ENCODE measurements at places on chromosomes 7 and 10.

GRCh38 chr10:7832060-7832459, 13.8 kb downstream of the TAF3 start:
- no peak for DNase-seq

DNA sequence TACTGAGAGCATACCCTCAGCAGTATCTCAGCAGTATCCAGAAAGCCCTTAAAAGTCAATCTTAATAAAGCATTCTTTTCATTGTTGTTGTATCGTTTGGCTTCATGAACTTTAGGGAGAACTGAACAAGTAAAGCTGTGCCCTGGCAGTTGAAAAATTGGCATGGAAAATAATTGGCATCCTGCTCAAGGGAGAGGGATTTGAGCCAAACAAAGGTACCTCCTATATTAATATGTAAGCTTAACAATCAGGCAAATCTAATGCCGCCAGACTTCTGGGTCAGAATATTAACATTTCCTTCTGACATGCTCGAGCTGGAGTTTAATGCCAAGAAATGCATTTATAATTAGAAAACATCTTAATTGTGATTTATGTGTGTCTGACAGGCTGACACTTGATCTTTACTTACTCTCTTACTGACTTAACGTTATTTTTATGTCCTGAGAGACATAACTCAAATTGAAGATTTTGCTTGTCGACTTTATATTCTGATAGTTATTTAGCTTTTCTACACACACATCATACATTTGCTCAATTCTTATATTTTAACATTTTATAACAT, 42.1 kb upstream of the PCDH15 start:
- peak; percentile 14 for DNase-seq

GRCh38 chr10:30155401-30155800, 96.0 kb upstream of the JCAD start:
- no peak for DNase-seq

DNA sequence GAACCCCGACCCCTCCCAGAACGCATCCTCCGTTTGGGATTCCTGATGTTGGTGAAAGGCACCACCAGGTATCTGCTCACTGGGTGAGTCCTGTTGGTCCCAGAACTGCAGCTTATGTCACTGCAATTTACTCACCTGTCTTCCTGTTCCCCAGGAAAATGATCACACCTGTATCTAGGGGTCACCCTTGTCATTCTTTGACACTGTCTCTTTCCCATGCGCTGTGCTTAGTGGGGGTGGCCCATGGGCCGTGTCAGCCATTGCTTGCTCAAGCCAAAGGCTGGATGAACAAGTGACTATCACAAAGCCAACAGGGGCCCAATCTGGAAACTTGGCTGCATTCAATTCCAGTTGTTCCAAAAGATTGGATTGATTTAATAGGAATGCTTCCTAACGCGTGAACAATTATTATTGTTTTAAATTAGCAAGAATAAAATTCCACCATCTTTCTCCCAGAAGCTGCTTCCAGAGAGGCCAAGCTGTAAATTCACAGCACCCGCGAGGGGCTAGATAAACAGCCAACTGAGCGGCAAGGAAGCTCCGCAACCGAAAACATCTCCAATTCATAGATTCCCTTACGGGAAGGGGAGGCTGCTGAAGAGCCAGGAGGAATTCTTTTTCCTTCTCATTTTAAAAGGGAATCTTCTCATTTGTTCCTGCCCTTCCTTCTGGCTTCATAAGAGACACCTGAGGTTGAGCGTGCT, 134.8 kb upstream of the ZMIZ1 start:
- no peak for DNase-seq

GRCh38 chr10:104867966-104868598, 227.0 kb downstream of the SORCS3 start:
- no peak for DNase-seq

GRCh38 chr10:68296843-68297663, 34.8 kb upstream of the HNRNPH3 start:
- no peak for DNase-seq

DNA sequence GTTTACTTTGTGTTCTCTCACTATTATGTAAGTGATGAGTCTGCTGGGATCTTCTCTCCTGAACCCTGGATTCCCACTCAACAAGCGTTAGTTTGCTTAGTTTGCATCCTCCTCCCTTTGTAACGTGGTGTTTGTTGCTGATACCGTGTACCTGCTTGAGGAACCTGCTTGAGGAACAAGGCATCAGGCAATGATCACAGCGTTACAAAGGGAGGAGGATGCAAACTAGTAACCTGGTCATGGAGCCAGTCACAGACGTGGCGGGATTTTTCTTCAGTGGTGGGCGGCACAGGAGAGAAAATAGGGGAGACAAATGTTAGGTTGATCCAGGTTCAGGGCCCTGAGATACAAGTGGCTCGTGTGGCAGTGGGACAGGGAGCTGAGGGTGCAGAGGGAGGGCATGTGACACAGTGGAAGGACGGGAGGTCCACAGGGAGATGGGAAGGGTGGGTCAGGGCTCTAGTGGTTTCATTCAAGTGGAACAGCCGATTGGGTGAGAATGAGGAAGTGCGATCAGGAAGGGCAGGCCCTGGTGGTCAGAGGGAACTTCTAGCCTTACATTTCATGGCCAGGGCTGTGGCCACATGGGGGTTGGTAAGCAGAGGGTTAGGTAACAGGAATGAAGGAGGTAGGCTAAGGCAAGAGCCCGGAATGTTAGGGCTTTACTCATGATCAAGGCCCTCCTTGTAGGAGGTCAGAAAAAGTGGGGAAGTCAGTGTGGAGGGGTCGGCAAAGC, 38.0 kb downstream of the SNX10 start:
- DNase-seq = no peak

- no peak for DNase-seq
Measured at GRCh38 chr7:142883571-142884285, 1.8 kb downstream of the TRPV6 start.

DNA sequence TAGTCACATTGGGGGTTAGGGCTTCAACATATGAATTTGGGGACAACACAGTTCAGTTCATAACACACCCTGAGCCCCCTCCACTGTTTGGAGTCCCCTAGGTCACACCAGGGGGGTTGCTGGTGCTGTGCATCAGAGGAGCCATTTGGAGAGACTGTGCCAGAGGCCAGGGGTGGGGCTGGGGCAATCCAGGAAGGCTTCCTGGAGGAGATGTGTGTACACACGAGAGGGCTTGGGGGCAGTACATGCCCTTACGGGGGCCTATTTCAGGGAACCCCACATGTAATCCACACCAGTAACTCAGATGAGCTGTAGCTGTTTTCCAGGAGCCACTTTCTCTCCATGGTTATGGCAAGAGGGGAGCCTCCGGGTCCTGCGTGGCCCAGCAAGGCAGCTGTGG, 151.7 kb downstream of the GRK5 start:
- no peak for DNase-seq

- DNase-seq = no peak
Measured at GRCh38 chr10:12892924-12893323, 108.6 kb downstream of the CCDC3 start.

DNA sequence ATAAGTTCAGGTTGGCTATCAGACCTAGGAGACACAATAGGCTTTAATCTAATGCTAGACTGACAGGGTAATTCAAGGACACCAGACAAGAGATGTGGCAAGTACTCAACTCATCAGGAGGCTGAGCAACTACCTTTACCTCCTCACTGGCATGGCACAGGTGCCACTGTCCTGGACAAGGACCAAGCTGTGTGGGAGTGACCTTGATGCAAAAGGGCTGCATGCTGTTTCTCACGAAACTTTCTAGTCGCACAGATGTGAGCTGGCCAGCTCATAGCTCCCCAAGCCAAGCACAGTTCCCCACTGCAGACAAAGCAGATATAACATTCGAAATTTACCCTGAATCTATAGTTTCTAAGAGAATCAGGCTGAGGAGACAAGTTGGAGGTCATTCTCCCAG, 207.6 kb upstream of the GHITM start:
- no peak for DNase-seq

DNA sequence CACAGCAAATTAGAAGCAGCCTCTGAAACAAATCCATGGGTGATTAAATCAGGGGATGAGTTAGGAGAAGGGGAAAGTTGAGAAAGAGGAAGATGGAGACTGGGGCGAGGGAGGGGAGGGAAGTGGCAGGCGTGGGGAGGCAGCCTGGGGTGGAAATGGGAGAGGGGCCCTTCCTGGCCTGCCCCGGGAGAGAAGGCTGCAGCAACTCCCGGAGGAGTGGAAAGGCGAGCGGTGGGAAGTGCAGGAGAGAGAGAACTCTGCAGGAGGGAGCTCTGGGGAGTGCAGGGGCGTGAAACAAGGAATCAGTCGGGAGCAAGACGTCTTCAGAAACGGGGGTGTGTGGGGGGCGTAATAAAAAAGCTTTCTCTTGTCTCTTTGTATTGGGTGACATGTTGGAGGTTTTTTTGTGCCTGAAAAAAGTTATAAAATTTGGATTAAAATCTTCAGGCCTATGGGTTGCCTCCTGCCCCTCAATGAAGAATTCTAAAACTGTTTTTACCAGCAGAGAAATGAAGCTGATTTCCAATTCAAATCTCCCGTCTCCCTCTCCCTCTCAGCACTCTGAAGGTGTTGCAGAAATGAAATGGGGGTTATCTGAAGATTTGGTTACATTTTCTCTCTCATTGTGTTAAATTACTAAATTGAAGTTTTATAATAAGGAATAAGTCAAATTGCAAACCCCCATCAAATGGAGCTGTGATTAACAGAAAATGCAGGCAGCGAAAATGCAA, 4.7 kb upstream of the UNCX start:
- no peak for DNase-seq

- no peak for DNase-seq
Measured at GRCh38 chr7:66348959-66349358, 143.8 kb downstream of the TPST1 start.

- DNase-seq = no peak
Measured at GRCh38 chr7:10875080-10875479, 98.6 kb upstream of the PHF14 start.

- DNase-seq = no peak
Measured at GRCh38 chr7:113801751-113802150, 117.1 kb downstream of the PPP1R3A start.

DNA sequence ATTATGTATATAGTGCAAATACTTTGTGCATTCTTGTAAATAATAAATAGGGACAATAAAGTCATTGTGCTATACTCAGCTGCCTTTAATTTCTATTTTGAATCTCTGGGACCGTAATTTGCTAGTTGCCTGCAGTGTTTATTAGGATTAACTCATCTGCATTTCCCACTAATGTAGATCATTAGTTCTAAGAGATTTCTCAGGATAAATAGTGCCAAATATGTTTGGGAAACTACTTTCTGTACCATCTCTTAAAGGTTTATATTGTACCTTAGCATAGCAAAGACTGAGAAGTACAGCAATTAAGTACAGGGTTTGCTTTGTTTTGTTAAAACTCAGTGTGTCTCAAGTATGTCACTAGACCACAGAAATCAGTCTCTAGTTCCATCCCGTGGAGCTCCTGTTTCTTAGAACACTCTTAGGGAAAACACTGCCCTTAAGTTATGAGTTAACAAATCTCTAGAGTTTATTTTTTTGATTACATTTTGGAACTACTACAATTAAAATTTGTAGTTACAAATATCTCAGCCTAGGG, 26.0 kb downstream of the ADD3 start:
- DNase-seq = no peak

- DNase-seq = no peak
Measured at GRCh38 chr10:71383972-71384687, 12.6 kb upstream of the CDH23 start.

- no peak for DNase-seq
Measured at GRCh38 chr7:44983742-44984477, 5.1 kb upstream of the MYO1G start.

DNA sequence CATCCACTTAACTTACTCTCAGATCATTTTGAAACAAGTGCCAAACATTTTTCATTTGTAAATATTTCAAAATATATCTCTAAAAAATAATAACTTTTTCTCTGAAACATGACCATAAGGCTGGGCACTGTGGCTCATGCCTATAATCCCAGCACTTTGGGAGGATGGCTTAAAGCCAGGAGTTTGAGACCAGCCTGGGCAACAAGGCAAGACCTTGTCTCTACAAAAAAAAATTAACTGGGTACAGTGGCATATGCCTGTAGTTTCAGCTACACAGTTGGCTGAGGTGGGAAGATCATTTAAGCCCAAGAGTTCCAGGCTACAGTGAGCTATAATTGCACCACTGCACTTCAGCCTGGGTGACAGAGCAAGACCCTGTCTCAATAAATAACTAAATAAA, 36.4 kb downstream of the USP54 start:
- no peak for DNase-seq

GRCh38 chr7:82081644-82082224, 311.9 kb upstream of the HGF start:
- no peak for DNase-seq

DNA sequence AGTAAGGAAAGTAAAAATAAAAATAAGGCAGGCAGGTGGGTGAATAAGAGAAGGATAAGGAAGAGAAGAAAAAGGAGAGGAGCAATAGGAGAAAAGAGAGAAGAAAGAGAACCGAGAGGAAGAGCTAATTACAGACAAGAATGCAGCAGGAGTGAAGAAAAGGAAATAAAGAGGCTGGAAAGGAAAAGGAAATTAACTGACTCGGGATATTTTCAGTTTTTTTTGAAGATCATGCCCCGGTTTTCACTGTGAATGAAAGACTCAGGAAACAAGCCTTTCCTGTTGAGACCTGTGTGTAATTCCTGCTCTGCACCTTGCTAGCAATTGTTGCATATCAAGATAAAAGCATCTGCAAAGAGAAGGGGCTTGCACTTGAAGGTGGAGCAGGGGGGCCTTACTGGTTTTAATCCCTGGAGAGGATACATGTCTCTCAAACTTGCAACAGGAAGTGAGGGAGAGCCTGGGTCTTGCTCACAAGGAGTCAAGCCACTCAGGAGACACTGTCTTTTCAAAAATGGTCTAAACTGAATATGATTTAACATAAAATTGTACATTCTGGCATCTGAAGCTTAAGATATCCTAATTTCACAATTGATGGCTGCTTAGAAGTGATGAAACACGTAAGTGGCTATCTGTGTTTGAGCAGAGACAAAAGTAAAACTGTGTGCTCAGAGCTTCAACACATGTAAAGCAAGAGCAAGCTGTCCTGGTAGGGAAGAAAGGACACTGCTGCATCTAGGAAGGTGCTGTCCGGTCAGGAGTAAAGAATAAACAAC, 157.6 kb downstream of the FAM107B start:
- DNase-seq = no peak

DNA sequence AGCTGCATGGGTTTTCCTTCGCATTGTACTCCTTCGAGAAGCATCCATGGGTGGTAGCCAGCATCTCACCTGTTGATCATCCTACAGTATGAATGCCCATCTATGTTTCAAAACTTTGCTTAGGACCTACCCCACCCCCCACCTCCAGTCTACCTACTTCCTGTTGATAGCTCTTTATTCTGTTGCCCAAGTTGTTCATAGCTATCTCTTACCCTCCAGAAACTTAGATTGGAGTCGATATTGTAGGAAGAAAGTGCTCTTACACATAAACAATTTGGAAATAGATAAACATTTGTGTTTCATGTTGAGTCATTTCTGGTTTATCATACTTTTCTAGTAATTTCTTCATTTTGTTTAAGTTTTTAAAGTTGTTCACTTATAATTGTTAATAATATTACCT, 90.1 kb downstream of the FAS start:
- no peak for DNase-seq

- no peak for DNase-seq
Measured at GRCh38 chr10:10545771-10546170, 471.9 kb upstream of the CELF2 start.
